ENCODE measurements at places on chromosomes 12 and 14.
A peak's percentile ranks its signal among the peaks of the same experiment; 100 is the strongest.

GRCh38 chr12:48482930-48483329 is 632 bp downstream of the C12orf54 start:
- no peak for DNase-seq

DNA sequence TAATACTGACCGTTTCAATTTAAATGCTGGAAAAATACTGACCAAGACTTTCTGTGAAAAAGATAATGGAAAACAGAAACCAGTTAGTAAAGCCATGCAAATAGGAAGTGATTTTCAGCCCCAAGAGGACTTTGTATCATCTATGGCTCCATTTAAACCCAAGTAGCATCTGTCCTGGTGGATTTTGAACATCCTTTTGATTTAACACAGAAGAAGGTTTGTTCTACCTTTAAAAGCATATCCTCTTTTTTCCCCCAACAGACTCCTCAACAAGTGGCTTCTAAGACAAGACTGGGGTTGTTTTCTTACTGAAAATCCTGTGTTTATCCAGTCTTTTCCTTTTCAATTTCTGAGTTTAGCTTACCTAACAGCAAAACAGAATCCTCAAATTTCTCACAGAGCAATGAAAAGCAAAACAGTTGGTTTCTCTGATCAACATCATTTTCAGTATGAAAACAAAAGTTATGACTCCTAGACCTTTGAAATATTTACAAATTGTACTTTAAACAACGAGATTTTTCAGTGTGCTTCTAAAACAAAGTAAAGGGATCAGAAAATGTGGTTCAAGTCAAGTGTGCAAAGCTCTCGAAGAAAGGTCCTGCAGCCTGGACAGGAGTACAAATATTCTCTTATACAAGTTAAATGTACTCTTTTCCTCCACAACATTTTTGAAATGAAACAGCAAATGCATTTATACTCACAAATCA is 2.9 kb downstream of the PHLDA1 start:
- DNase-seq: no peak

DNA sequence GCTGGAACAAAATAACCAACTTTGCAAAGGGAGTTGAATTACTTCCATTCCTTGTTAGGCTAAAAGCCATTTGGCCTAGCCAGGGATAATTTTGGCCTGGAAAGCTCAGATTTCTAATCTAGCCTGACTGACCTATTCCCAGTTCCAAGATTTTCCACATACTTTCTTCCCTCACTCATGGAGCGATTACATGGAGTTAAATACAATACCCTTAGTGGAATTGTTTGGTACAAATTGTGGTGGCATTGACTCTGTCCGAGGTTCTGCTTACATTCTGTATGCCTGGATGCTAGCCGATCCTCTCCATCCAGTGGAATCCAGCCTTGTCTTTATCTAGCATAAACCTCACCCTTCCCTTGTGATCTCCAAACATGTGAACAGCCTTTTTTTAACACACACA is 965.1 kb downstream of the DIO2 start:
- no peak for DNase-seq

DNA sequence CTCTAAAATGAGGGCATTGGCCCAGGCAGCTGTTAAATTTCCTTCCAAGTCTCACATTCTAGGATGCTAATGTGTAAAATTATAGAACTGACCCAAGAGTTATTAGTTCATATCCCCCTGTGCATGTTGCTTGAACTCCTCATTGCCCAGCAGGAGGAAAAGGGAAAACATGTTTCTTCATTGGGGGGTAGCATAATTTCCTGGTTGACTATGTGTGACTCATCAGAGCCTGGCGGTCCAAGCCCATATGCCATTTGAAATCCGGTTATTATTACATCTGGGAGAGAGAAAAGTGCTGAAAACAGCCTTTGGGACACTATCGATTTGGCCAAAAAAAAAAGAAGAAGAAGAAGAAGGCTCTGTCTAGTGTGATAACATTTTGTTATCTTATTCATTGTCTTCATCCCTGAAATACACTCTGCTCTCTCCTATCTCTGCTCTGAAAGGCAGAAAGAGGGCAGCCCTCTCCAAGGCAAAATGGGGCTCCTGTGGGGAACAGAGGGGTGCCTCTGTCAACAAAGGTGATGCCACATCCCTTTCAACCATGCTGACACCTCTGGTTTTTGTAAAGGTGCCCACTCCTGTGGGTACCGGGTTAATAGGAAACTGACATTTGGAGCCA is 114.2 kb downstream of the DAD1 start:
- no peak for DNase-seq

GRCh38 chr12:50708631-50709030 is 55.3 kb upstream of the ATF1 start:
- no peak for DNase-seq

DNA sequence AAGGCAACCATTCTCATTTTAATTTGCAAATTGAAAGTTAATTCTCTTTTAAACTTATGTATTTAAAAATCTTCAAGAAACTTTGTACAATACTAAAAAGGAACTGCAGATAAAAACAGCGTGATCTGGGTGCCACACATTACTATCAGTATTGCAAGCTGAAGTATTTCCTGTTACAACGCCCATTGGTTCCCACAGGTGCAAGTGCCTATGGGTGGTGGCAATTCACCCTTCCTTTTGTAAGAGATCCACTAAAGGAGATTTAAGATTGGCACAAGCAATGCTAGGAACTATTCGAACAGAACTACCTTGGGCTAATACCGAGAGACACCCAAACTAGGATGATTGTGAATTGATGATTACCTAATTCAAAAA is 13.2 kb downstream of the TAOK3 start:
- no peak for DNase-seq

GRCh38 chr14:103408491-103409155 is 23.4 kb downstream of the MARK3 start:
- DNase-seq: no peak

DNA sequence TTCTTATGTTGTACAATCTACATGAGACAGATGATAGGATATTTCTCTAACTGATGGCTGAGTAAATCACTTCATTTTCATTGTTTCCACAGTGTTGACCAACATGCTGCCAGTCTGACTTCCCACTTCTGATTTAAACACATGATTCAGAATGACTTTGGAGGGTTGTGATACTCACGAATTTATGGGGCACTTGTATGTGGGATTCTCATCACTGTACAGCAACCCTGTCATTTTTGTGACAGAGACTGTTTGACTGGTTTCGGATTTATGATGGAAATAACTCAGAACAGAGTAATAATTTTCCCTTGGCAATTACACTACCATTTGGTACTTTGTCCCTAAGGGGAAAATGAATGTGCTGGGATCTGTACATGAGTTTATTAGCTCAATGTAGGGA is 333.8 kb downstream of the TRHDE start:
- DNase-seq: no peak

DNA sequence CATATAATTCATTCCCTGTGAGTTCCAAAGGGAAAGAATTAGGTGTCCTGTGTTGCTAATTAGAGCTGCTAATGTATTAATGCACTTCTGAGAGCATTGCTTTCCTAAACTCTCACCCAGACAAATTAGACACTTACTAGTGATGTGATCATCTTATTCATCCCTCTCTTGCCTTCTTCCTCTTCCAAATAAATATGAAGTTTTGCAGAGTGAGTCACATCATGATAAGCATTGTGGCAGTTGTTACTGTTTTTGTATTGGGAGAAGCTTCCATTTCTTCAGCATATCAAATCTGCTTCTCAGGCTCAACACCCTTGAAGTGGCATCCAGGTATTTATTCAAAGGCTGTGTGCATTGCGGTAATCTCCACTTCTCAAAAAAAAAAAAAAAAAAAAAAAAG is 37.3 kb upstream of the E2F7 start:
- DNase-seq: peak; percentile 39

GRCh38 chr14:54278087-54278486 is 118.7 kb upstream of the CDKN3 start:
- no peak for DNase-seq

- no peak for DNase-seq
Observed at GRCh38 chr14:40119765-40120164, 687.5 kb upstream of the FBXO33 start.

- DNase-seq: no peak
Observed at GRCh38 chr12:20807192-20808080, 3.1 kb upstream of the SLCO1B3 start.

DNA sequence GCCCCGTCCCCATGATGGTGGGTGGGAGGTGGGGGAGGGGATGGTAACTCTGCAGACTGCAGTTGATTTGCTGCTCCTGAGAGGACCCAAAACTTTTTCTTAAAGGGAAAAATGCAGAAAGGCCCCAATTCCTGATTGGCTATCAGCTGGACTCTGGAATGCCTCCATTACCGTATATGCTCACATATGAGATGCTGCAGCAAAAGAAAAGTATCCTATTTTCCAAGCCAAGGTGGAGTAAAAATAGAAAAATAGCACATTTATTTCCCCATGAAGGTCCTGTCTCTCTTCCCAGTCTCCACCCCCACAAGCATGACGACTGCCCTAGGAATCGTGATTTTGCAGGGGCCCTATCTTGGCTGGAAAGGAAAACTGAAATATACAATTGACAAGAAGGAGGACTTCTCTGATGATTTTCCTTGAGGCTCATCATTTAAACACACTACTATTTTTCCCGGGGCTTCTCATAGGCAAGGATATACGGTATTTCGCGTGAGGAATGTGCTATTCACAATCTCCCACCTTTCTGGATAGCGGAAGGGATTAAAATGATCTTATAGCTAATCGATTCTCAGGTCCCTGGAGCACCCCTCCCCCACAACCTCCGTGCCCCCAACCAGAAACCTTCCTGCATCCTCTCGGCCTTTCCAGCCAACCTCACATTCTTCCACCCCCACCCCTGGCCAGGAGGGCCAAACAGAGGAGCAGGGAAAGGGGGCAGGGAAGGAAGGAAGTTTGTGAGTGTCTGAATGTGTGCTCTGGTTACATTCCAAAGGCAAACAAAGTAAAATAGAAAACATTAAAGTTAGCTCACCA is 138.9 kb upstream of the CCND2 start:
- DNase-seq: no peak

- no peak for DNase-seq
Observed at GRCh38 chr14:100644383-100644782, 57.2 kb upstream of the BEGAIN start.

DNA sequence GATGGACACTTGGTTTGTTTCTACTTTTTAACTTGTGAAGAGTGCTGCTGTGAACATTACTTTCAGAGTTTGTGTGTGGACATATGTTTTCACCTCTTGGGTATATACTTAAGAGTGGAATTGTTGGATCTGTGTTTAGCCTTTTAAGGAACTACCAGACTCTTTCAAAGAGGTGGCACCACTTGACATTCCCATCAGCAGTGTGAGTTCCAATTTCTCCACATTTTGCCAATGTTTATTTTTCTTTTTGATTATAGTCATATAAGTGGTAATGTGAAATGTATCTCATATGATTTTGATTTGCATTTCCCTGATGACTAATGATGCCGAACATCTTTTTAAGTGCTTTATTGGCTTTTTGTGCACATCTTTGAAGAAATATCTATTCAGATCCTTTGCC is 44.8 kb downstream of the ARHGAP5 start:
- no peak for DNase-seq

DNA sequence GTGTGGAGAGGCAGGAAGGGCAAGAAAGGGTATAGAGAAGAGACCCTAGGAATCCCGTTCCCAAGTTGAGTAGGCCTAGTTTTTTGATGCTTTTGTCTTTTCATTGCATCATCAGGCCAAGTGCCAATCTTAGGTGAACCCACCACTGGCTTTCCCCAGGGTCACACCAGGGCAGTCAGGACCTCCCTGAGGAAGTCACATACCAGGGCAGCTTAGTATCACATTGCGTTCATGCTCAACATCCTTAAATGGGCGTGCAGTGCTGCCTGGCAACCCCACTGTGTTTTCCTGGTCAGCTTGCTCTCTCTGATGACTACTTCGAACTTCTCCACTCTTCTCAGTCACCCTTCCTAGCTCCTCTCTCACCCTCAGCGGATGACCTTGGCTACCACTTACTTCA is 9.0 kb downstream of the ASIC1 start:
- DNase-seq: no peak

DNA sequence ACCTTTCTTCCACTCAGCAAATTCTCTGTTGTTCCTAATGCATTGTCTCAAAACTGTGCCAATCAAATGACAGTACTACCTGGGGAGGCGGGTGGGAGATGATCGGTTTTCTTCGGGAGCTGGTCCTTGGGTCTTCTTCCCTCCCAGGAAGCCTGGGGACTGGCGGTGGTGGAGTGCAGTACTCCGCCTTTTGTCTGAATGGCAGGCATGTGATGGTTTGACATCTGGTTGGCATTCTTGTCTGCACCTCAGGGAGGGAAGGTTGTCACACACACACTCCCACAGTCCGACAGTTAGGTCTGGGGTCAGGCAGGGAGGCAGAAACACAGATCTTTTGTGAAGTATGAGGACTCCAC is 114.8 kb downstream of the SNAPC1 start:
- DNase-seq: no peak

GRCh38 chr14:63046339-63047268 is 1.3 kb upstream of the KCNH5 start:
- no peak for DNase-seq

GRCh38 chr12:56462565-56462964 is 5.8 kb upstream of the SPRYD4 start:
- DNase-seq: no peak

DNA sequence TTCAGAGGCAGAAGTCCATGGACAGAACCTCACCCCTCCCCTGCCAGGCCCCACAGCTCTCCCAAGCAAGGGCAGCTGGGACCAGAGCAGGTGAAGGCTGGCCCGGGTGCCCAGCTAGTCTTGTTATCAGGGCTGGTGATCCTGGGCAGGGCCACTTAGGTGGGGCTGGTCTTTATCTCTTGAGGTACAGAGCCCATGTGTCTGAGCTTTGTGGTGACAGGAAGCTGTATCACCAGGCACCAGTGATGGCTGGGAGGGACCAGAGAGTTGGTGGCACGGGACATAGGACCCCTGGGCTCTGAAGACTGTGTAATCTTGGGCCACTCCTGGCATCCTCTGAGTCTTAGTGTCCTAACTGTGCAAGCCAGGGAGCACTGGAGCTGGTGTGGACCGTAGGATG is 12.8 kb upstream of the HPD start:
- no peak for DNase-seq

DNA sequence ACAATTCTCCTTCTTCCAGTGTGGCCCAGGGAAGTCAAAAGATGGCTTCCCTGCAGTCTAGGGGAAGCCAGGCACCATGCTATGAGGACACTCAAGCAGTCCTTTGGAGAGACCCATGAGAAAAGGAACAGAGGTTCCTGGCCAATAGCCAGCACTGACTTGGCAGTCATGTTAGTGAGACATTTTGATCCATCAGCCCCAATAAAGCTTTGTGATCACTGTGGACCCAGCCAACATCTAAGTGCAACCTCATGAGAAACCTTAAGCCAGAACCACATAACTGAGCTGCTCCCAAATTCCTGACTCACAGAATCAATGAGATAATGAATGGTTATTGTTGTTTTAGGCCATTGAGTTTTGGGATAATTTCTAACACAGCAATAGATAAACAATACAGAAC is 51.0 kb upstream of the NAP1L1 start:
- DNase-seq: no peak

DNA sequence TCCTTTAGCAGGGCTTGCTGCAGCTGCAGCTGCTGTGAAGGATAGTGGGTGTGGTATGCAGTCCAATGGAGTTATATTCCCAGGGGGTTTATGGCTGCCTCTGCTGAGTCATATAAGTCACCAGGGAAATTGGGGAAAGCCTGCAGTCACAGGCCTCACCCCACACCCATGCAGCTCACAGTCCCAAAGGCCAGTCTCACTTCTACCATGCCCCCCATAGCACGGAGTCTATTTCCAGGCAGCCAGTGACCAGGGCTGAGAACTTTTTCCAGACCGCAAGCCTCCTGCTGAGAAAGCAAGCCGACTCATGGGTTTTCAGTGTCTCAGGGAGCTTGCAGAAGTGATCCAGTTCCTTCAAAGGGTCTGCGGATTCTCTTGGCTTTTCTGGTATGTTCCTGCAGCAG is 322.4 kb upstream of the CLEC14A start:
- no peak for DNase-seq

All from COLO829 (cell line).